ENCODE measurements at places on chromosomes 6 and 20. TPM values are rescaled to one million over a fixed set of nuclear protein-coding genes. Genes with fewer than 3 reads are reported as not detected.

Gene BCAS1
- total RNA-seq: 2.1 TPM

Gene SNAP91
- 2.1 TPM for total RNA-seq

Gene MOG
- not detected for total RNA-seq

Gene POLR3F
- 15.1 TPM for total RNA-seq

Gene C6orf58
- not detected for total RNA-seq

Gene TINAG
- 0.52 TPM for total RNA-seq

Gene THBD
- total RNA-seq: 6.8 TPM

Gene SENP6
- 91.3 TPM for total RNA-seq

Gene ELOVL2
- 0.52 TPM for total RNA-seq

Gene MARCKS
- total RNA-seq: 146 TPM

Gene C6orf132
- under 0.01 TPM for total RNA-seq

Gene PTCRA
- 1.0 TPM for total RNA-seq

Gene PSMB9
- 7.8 TPM for total RNA-seq

Gene CRISP3
- total RNA-seq: not detected

Gene PABPC1L
- total RNA-seq: 1.0 TPM

Gene SIRPB1
- 3.7 TPM for total RNA-seq

Gene SSTR4
- not detected for total RNA-seq

Gene PRRT1
- total RNA-seq: not detected

Gene TSPO2
- total RNA-seq: 1.0 TPM

Gene ATP6V1G2
- 1.0 TPM for total RNA-seq

Gene SLC29A1
- 14.6 TPM for total RNA-seq

Gene ARMH2
- not detected for total RNA-seq

Gene TAGAP
- 2.1 TPM for total RNA-seq

Gene MEP1A
- not detected for total RNA-seq

Gene RIMS1
- 15.7 TPM for total RNA-seq

Gene LINC00237
- total RNA-seq: 0.52 TPM

Gene SOX18
- 3.7 TPM for total RNA-seq

Gene SALL4
- total RNA-seq: 0.52 TPM

Gene SYNDIG1
- 2.6 TPM for total RNA-seq

Gene EIF6
- 74.1 TPM for total RNA-seq

Gene ACTL10
- 1.0 TPM for total RNA-seq

Gene EBF4
- total RNA-seq: 2.6 TPM

Gene SPATA25
- 2.6 TPM for total RNA-seq

Gene TCEA2
- total RNA-seq: 8.4 TPM

Gene SLC13A3
- 2.6 TPM for total RNA-seq

Gene KCNK5
- 1.6 TPM for total RNA-seq

Gene SIGLEC1
- 2.1 TPM for total RNA-seq
